GDM1 (cell line): ENCODE measurements at places on chromosomes 12 and 14.

- DNase-seq: no peak
Observed at GRCh38 chr12:59383079-59383822, 212.6 kb upstream of the SLC16A7 start.

DNA sequence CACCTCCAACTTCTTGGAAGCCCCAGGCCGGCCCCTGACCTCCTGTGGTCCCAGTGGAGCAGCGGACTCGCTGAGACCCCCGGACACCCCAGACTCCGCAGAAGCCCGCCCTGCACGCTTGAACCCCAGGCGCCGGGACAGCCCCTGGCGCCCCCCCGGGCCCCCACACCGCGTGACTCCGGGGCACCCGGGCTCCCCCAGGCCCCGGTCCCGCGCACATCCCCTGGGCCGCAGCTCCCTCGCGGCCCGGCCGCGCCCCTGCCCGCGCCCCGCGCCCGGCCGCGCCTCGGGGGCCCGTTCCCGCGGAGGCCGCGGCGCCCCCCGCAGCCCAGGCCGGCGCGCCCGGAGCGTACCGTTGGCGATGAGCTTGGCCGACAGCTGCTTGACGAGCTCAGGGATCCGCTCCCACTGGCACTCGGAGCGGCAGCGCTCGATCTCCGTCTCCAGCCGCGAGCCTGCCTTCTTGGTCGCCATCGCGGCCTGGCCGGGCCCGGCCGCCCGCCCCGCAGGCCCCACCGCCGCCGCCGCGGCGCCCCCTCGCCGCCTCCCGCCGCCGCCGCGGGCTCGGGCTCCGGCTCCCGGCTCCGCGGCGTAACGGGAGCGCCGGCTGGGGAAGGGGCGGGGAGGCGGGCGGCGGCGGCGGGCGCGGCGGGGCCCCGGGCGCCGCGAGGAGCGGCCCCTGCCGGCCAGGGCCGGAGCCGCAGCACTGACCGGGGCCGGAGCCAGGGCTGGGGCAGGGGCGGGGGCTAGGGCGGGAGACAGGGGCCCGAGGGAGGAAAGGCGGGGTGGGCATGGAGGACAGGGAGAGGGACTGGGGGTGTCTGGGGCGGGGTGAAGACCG lies at the start of gene TTC7B:
Gene TTC7B, minus strand, starts transcription at position 609 of the 841 bp plus-strand sequence. Its CDS starts 135 bp downstream, at position 474.
- DNase-seq: no peak

DNA sequence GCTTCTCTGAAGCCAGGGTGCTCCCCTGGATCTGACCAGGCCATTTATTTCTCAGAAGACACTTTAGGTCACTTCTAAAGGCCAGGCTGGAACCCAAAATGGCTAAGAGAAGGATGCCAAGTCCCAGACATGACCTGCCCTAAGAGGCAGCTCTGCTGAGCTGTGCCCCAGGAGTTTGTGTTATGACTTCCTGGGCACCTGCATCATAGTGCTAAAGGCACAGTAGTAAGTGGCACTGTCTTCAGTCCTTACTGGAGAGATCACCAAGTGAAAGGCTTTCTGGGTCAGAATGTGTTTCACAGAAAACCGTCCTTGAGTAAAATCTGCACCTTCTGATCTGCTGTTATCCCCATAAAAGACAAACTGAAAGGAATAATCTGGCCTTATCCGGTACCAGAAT lies 120.2 kb downstream of the DAD1 start:
- DNase-seq: no peak

DNA sequence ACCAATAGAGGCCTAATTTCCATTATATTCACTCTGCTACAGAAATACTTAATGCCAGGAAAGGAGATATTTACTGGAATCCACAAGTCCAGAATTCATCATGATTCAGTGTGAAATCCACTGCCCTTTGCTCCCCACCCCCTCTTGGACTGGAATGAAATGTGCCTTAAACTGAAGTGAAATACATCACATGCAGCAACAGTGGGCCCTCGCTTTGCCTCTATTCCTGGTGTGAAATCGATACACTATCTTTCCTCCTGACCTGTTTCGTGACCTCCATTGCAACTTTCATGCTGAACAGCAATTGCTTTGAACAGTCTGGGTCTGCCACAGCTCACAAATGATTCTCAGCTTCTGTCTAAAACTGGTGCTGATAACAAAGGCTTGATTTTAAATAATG lies 100.6 kb downstream of the NPAS3 start:
- DNase-seq: no peak

GRCh38 chr12:103964805-103965204 lies 867 bp upstream of the TDG start:
- no peak for DNase-seq

DNA sequence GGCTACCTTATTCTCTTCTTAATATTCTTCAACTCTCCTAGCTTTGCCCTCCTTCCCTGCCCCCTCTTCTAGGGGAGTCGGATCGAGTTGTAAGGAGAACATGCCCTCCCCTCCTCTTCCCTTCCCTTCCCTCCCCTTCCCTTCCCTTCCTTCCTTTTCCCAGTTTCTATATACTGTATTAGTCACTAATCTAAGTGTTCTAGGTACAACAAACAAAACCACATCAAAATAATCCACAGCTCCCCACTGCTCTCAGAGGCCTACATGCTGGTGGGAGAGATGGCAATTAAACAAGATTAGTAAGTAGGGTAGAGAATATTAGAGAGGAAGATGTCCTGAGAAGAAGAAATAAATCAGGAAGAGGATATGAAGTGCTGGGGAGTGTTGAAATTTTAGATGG lies 119.9 kb upstream of the PZP start:
- DNase-seq: no peak
